ENCODE measurements at places on chromosomes 4 and X. TPM values are rescaled to one million over a fixed set of nuclear protein-coding genes. Genes with fewer than 3 reads are reported as not detected.

Gene POU4F2
- not detected for total RNA-seq

Gene TKTL2
- not detected for total RNA-seq

Gene EDNRA
- 3.4 TPM for total RNA-seq

Gene ARX
- not detected for total RNA-seq

Gene AMTN
- total RNA-seq, result not detected

Gene PPBP
- not detected for total RNA-seq

Gene ADAMTS3
- total RNA-seq, result 5.0 TPM

Gene SLC10A6
- total RNA-seq, result not detected

Gene ZNF157
- 0.11 TPM for total RNA-seq

Gene CMC4
- 11.5 TPM for total RNA-seq

Gene CABS1
- total RNA-seq, result not detected

Gene PAK3
- 0.38 TPM for total RNA-seq

Gene SLC9B1
- 1.5 TPM for total RNA-seq

Gene SHROOM4
- total RNA-seq, result 6.7 TPM

Gene GLOD5
- total RNA-seq, result not detected

Gene UGT2B10
- total RNA-seq, result not detected

Gene PDK3
- total RNA-seq, result 10.8 TPM

Gene VSIG1
- total RNA-seq, result not detected

Gene AFP
- not detected for total RNA-seq

Gene SPANXA2
- 48.0 TPM for total RNA-seq

Gene OTC
- total RNA-seq, result not detected
